Aorta (tissue), 5 donors: ENCODE measurements at places on chromosomes 6 and 20. TPM values are rescaled to one million over a fixed set of nuclear protein-coding genes. Genes with fewer than 3 reads are reported as not detected.

DNA sequence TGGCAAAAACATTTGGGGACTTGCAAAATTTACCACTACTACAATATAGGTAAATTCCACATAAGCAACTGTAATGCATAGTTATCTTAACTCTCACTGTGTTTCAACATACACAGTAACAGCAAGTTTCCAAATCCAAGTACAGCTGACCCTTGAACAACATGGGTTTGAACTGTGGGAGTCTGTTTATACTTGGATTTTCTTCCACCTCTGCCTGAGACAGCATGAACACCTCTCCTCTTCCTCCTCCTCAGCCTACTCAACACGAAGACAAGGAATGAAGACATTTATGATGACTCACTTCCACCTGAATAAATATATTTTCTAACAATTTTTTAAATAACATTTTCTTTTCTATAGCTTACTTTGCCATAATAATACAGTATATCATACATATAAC is 25.6 kb downstream of the MAN1A1 start:
- H3K4me1 ChIP-seq, result no peaks in the 10 kb centered on the region
- no peaks in the 10 kb centered on the region for H3K36me3 ChIP-seq
- H3K4me3 ChIP-seq, result no peak overlapping the region
- H3K27ac ChIP-seq, result no peak overlapping the region

- H3K27ac ChIP-seq, result no peak overlapping the region
- no peak for DNase-seq
- H3K36me3 ChIP-seq, result peaks cover 3% of the 10 kb centered on the region
- no peaks in the 10 kb centered on the region for H3K27me3 ChIP-seq
- no peak overlapping the region for H3K4me3 ChIP-seq
Measured at GRCh38 chr6:31686483-31686882, 5.6 kb upstream of the LY6G5C start.

DNA sequence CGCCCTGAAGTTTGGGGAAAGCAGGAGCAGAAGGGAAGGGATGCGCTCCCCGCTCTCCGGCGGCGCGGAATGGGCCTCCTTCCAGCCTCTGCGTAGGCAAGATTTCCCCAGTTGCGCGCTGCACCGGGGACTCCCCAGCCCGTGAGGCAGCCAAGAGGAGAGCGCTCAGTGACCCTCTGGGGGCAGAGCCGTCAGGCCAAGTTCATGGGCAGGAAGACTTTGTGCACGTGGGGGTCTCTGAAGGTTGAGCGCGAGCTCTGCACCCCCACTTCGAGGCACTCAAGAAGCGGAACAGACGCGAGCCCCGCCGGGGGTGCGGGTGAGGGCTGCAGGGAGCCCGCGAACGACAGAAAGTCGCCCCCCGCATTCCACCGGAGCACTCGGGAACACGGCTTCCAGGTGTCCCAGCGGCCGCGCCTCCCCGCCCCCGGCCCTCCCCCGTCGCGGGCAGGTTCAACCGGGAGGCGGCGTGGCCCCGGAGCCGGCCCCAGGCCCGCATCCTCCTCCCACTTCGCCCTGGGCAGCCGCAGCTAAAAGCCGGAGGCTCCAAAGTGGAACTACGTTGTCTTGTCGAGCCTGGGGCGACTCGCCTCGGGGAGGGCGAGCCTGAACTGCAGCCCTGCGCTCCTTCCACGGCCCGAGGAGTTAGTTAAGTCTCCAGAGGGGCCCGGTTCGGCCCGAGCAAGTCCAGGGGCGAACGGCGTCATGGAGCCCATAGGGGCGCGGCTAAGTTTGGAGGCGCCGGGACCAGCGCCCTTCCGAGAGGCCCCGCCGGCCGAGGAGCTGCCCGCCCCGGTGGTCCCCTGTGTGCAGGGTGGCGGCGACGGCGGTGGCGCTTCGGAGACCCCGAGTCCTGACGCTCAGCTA is at the start of gene PPP1R3G:
PPP1R3G (plus strand) TSS at position 561 of the 867 bp plus-strand sequence; CDS start at position 706, 145 bp downstream.
- H3K4me1 ChIP-seq, result no peaks in the 10 kb centered on the region
- no peak within 1 kb of the TSS for H3K27ac ChIP-seq
- H3K4me3 ChIP-seq, result peak within 1 kb of the TSS; percentile 67
- peak; percentile 88 for DNase-seq
- H3K36me3 ChIP-seq, result no peaks in the 10 kb centered on the region

- no peak for DNase-seq
- H3K27ac ChIP-seq, result no peak overlapping the region
- H3K4me1 ChIP-seq, result peaks cover 5% of the 10 kb centered on the region
- H3K36me3 ChIP-seq, result no peaks in the 10 kb centered on the region
- H3K27me3 ChIP-seq, result no peaks in the 10 kb centered on the region
Measured at GRCh38 chr6:154466971-154467679, 43.4 kb downstream of the CNKSR3 start.

DNA sequence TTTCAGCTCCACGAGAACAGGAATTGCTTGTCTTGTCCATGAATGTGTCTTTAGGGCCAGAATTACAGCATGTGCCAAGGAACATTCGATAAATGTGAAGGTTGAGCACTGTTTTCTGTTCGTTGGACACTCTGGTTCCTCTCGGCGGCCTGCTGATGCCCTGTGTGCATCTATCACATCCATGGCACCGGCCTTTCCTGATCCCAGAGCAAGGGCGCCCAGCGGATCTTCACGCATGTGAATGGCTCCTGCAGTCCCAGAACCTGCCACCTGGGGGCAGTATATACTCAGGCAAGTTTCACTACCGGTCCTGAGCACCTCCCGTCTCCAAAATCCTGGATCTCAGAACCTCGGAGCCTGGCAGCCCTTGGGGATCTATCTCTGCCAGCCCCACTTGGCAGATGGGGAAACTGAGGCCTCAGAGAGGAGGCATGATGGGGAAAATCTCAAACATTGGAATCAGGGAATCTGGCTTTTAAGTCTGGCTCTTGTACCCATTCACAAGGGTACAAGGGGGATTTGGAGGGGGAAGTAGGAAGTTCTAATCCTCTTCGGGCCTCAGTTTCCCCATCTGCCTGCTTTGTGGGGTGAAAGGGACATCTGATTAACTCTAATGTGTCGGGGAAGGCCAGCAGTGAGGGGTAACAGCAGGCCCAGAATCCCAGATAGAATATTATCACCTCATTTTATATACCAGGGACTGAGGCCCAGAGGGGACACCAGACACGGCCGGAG is 4.3 kb upstream of the CEBPB start:
- H3K27ac ChIP-seq, result no peak overlapping the region
- H3K4me1 ChIP-seq, result no peaks in the 10 kb centered on the region
- no peaks in the 10 kb centered on the region for H3K36me3 ChIP-seq
- peak; percentile 98 for DNase-seq

Gene TMEM244
- not detected for total RNA-seq
